ENCODE measurements at places on chromosomes 4 and X.

- no peak for DNase-seq
These were observed 1.9 kb upstream of the TMSB4X start for GRCh38 chrX:12972878-12973560.

DNA sequence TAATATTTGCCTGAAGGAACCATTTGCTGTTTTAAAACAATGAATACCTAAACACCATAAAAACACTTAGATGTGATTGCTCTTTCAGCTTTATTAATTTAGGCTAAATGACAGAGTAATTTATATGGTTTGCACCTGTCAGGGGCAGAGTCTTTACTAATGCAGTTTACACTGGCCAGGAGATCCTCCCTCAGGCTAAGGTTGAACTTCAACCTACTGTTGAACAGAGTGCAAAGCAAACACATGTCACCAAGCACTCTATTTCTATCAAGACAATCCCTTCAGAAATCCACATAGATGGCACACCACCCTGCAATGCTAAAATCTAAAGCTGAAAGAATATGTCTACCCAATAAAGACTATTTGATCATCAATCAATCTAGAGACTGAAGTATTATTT, 147.3 kb downstream of the KLHL13 start:
- no peak for DNase-seq

GRCh38 chrX:116384406-116384954, 51.9 kb upstream of the SLC6A14 start:
- DNase-seq: no peak

- no peak for DNase-seq
These were observed 59.5 kb upstream of the KDR start for GRCh38 chr4:55184600-55185523.

DNA sequence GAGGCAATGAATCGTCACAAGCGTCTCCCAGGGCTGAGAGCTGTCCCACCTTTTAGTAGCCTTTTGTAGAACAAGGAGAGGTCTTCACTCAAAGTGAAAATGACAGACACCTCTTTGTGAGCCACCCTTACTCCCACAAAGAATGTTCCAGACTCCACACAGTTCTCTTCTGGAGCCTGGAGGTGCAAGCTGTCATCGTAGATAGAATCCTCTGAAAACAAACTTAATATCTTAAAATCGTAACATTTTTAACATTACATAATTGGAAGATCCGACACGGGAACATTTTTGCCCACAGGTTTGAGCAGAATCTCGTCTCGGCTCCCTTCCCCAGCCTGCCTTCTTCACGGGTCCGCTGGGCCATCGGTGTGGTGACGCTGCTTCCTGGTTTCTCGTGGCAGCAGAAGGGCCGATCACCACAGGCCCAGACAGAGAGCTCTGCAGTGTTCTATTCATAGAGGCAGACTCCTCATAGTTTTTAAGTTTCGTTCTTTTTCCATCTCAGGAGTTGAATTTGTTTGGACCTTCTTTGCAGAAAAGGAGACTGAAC, 27.7 kb downstream of the WFS1 start:
- DNase-seq: no peak

- no peak for DNase-seq
These were observed 212.5 kb upstream of the PSAPL1 start for GRCh38 chr4:7647186-7647585.

DNA sequence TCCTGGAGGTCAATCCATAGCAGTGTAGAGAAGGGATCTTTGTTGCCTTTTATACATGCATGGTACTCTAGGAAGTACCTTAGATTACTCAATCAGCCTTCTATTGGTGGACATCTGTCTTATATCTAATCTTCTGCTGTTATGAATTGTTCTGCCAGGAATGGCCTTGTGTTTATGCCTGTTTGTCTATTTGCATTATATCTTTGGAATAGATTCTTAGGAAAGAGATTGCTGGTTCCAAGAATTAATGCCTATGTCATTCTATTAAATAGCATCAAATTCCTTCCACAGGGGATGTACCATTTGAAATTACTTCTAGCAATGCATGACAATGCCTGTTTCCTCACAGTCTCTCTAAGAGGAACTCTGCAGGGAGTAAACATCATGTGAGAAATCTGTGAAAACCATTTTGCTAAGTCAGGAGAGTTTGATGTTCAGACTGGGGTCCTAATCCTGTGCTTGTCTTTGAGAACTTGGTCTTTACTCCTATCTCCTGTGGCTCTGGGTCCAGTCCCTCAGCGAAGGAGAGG, 42.5 kb downstream of the BEX3 start:
- DNase-seq: no peak

GRCh38 chrX:68995780-68996551, 167.1 kb downstream of the EFNB1 start:
- no peak for DNase-seq

- no peak for DNase-seq
These were observed 157.4 kb downstream of the DHRSX start for GRCh38 chrX:2343413-2343812.

GRCh38 chrX:71178908-71179307, 34.3 kb downstream of the NLGN3 start:
- DNase-seq: no peak

- no peak for DNase-seq
These were observed 134.8 kb downstream of the NAP1L3 start for GRCh38 chrX:93538575-93538974.

DNA sequence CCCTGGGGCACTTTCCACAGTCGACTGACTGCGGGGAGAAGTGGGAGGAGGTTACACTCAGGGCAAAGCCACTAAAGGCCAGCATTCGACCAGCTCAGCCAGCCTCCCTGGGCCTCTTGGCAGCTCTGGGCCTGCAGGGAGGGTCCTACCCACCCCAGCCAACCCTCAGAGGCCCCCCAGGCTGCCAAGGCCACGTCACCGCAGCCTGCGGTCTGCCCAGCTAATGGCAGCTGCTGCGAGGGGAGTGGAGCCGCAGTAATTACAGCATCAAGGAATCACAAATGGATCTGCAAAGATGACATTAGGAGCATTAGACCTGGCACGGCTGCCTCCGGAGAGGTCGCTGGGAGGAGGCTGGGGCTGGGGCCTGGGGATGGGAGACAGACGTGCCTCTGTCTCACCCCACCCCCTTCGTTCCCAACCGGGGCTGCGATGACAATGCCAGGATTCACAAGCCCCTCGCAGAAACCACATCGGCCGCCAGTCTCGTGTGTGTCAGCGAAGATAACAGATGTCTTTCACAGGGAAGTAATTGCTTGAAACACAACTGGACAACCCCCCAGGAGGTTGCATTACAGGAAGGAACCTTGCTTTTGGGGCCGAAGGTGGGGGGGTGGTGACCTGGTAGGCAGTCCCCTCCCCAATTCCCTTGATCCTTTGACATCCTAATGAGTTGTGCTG, 367.6 kb downstream of the BCOR start:
- no peak for DNase-seq

DNA sequence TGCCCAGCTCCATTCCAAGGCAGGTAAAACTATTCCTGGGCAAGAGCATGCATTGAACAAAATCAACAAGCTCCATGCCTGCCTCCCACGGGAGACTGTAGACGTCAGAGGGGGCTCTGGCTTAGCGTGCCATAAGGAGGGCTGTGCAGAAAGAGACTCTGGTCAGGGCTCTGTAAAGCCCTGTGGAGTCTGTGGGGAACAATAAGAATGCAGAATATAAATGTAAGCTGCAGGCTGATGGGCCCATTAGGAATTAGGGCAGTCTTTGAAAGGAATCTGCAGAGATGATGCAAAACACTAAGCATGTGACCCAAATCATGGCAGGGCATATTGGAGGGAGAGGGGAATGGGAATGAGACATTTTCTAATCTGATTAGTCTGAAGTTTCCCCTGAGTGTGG, 170.3 kb downstream of the EFHC2 start:
- no peak for DNase-seq

- DNase-seq: no peak
These were observed 129.6 kb upstream of the QRFPR start for GRCh38 chr4:121510341-121510874.

- no peak for DNase-seq
These were observed 46.1 kb upstream of the VEGFC start for GRCh38 chr4:176838601-176839433.

DNA sequence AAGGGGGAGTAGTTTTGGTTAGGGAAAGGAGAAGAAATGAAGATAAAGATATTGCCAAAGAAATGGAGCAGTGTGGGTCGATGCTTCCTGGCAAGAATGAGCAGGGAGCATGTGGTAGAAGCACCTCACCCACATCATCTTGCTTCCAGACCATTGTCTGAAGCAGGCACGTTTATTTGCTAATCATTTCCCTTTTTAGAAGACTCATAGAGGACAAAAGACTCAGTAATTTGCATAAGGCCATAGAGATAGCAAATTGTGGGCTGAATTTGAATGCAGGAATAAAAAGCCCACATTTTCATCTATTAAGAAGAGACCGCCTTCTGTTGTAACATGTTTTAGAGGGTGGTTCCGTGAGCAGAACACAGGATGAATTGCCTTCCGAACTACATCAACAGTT, 275.2 kb upstream of the FAT4 start:
- no peak for DNase-seq

DNA sequence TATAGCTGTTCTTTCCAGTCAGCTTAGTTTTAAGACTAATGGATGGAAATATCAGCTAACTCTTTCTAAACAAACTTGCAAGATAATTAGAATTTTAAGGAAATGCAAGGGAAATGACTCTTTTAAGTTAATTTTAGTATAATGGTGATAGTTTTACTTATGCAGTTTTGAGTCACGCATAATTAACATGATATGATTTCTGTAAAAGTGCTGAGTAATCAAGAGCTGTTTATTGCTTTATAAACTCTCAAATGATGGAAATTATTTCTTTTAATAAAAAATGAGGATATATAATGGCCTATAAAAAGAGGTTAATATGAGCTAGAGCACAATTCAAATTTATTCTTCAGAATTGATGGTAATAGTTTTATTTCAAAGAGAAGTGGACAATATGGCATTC, 385.9 kb downstream of the GLUD2 start:
- no peak for DNase-seq

DNA sequence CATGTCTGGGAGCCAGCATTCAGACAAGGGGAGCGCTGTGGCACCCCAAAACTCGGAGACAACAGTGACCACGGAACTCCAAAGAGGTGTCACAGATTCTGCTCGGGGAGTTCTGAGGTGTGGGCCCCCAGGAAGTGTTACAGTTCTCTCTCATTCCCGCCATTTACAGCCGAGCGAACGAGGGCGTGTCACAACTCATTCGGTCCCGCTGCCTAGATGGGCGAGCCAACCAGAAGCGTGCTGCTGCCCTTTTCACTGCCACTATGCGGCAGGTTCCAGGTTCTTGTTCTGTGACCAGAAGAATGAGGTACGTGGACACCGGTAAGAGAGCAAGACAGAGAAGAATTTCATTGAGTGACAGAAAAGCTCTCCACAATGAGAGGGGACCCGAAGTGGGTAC, 1370.6 kb upstream of the AGA start:
- no peak for DNase-seq

DNA sequence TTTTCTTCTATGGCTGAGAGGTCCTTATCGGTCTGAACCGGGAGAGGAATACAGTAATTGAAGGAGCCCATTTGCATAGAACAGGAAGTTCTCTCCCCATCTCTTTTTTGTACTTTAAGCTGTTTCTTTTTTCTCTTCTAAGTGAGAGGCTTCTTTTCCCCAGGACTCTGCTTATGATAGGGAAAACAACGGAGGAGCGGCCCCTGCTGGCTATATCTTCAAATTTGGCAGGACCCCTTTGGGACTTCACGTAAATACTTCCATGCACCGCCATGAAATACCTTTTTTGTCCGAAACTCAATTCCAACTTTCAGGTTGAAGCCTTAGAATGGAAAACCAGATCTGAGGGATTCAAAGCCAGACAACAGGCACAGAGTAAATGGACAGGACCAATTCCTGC, 1153.0 kb upstream of the INTU start:
- no peak for DNase-seq

DNA sequence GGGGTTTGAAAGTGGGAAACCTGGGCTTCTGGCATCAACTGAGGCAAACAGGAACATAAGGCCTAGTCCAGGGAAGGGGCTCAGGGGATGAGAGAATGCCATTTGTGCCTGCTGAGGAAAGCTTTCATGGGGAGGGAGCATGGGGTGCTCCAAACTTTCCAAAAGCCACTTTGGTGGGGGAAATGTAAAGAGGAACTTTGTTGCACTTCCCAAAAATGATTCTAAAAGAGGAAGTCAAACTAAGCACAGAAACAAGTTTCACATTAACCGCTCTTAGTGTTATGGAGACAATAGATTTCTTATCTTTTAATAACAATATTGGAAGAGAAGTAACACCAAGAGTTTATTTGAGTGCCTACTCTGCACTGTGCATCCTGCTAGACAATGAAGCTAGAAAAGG, 32.3 kb downstream of the GAB3 start:
- no peak for DNase-seq

- no peak for DNase-seq
These were observed 29.7 kb downstream of the PRRG1 start for GRCh38 chrX:37378830-37379229.

- peak; percentile 68 for DNase-seq
These were observed 9.9 kb downstream of the TNIP2 start for GRCh38 chr4:2745981-2746806.

GRCh38 chr4:15186806-15187205, 184.5 kb downstream of the CPEB2 start:
- DNase-seq: no peak

DNA sequence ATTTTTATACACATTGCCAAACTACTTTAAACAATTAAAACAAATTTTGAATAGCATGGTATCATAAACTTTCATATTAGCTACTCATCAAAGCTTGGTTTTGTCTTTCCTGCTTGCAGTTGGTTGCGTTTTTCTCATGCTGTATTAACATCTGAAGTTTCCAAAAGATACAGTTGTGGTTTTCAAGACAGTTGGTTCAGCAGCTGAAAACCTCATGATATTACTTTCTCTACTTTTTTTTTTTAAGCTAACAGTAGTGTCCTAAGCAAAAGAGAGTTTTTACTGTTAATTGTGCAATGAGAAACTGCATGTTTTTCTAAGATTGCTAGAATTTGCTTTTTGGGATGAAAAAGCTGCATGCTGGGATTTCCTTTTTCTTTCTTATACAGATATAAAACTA, 15.2 kb downstream of the RUFY3 start:
- no peak for DNase-seq
